ENCODE measurements at places on chromosomes 4 and X.

- DNase-seq = no peak
Observed at GRCh38 chr4:77505275-77505957, 100.2 kb upstream of the CXCL13 start.

DNA sequence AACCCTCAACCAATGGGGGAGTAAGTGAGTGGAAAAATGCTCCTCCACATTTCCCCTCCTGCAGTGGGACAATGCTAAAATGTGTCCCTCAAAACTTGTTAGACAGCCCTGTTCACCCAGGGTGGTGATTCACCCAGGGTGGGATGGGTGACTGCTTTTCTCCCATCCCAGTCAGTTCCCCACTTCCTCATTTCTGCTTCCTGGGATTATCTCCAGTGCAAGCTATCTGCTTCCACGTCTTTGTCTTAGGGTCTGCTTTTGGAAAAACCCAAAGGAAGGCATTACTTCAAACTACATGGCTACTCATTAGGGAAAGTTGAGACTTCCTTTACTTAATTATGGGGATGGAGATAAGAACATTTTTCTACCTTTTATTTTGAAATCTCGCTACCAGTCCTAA, 45.5 kb downstream of the ETNPPL start:
- DNase-seq = no peak

DNA sequence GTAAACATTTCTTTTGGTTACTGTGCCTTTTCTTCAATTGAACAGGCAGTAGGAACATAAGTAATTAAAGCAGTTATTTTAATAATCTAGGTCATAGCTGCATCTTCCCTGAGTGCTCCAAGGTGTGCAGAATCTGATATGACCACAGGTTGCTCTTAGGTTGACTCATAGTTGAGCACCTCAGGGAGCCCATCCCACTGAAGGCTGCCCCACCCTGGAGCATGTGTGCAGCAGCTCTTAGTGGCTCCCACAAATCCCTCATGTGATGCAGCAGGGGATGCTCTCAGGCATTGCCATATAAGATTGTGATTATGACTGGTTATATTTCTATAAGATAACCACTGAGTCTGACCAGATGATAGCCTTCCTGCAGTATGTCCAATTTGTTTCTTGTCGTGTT, 72.3 kb downstream of the ZNF518B start:
- DNase-seq = no peak

DNA sequence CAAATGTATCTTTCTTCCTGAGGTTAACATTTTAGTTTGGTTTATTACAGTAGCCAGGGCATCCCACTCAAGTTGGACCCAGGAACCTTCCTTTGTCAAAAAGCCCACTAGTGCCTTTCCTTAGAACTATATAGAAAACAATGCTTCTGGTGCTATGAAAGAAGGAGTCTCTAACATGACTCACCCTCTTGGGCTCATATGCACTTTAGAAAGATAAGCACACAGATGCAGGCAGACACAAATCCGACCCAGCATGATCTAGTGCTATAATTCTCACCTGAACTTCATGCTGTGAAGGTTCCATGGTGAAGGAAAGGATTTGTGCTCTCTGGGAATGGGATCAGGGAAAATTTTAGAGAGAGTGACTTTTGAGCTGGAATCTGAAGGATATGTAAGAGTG, 289.4 kb downstream of the ANKRD50 start:
- no peak for DNase-seq

- peak; percentile 65 for DNase-seq
Observed at GRCh38 chr4:184453365-184454160, 20.8 kb downstream of the IRF2 start.

- DNase-seq = no peak
Observed at GRCh38 chrX:2452317-2452784, 48.4 kb downstream of the DHRSX start.

DNA sequence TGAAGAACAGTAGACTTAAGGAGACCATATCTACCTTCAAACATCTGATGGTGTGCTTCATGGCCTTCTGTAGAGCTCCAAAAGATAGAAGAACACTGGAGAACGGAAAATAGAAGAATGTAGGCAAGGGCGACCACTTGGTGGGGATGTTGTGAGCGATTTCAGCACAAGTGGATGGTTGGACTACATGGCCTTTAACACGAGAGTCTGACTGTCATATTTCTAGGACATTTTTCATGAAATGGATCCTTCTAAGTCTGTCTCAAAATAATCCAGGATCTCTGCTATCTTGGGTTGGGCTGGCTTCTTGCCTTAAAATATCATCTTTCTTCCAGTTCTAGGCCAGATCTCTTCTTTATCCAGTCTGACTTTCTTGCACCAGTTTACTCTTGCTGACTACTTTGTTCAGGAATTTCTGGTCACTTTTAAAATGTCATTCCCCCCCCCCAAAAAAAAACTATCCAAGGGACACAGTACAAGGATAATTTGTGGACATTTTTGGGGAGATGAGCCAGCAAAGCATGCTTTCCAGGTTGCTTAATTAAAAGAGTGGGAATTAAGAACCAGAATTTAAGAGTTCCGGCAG, 1.2 kb upstream of the MID1IP1 start:
- DNase-seq = no peak

GRCh38 chr4:122117743-122118142, 34.4 kb upstream of the BLTP1 start:
- DNase-seq = no peak

- peak; percentile 48 for DNase-seq
Observed at GRCh38 chrX:153973127-153974002, 811 bp downstream of the TMEM187 start.

DNA sequence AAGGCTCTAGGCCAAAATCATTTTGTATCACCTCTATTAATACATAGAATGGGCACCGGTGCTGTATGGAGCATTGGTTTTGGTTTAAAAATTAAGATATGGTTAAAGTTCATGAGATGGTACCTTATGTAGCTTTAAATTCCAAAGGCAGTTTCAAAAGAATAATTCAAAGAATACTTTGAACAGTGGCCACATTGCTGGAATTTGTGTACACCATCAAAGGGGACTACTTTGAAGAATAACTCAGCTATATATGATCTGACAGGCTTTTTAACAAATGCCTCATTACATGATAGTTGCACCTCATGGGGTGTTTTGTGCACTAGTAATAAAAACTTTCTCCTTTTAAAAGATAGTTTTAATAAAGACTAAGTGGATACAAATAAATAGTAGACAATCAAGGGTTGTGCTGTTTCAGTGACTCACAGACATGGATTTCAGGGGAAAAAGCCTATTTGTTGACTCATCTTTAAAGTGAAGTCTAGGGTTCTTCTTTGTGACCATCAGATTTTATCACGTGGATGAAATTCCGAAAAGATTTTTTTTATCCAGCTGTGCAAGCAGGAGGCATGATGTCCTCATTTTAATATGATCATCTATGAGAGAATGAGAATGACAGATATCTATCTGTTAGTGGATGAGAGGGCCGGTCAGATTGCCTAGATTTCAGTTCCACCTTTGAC, 12.8 kb downstream of the MTM1 start:
- peak; percentile 77 for DNase-seq

- DNase-seq = no peak
Observed at GRCh38 chrX:72043636-72044035, 88.1 kb downstream of the RTL5 start.

DNA sequence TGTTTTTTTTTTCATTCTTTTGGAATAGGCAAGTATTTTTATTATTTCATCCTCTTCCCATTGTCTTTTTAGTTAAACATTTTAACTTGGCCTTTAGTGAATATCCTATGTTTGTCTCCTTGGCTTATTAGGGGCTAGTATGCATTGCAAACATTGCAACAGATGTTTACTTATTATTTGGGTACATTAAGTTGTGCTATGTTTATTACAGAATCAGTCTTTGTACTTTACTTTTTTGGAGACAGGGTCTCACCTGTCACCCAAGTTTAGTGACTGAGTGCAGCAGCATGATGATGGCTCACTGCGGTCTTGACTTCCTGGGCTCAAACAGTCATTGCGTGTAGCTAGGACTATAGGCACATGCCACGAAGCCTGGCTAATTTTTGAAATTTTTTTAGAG, 51.1 kb upstream of the NUDT6 start:
- DNase-seq = no peak

- DNase-seq = no peak
Observed at GRCh38 chr4:142406917-142407501, 439.1 kb downstream of the INPP4B start.

DNA sequence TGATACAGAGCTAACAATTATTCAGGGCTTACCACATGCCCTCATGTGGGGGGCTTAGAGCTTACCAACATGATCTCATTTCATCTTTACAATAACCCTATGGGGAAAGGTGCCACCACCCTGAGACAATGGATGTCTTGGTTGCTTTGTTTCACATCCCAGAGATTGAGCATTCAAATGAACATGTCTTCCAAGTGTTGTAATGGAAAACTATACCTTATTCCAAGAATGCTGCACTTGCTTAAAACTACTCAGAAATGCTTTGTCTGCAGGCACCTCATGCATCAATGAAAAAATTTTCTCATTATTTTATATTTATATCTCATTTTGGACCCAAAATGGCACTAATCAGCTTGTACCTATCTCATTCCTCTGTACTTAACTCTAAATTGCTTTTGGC, 34.6 kb downstream of the BCLAF3 start:
- DNase-seq = no peak

GRCh38 chrX:108053218-108053617, 8.4 kb downstream of the VSIG1 start:
- DNase-seq = no peak

GRCh38 chr4:154709550-154709949, 34.2 kb upstream of the LRAT start:
- DNase-seq = no peak

- DNase-seq = no peak
Observed at GRCh38 chr4:20288047-20288650, 36.4 kb downstream of the SLIT2 start.

DNA sequence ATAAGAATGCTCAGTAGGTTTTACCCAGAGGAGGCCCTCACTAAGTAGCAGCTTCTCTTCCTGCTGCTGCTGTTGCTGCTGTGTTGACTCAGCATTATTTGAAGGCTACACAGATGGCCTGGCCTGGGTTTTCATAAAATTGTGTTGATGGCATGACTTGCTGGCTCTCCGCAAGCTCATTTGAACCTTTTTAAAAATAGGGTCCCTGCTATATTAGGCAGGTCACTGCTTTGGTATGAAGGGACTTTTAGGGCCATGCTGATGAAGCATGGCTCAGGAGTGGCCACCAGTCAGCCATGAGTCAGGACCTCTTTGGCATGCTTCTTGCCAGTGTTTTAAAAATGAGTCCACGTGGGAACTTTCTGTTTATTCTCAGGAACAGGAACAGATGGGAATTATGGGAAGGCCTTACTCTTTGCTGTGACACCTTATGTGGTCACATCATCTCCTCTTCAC, 128.7 kb downstream of the MID1IP1 start:
- no peak for DNase-seq

- no peak for DNase-seq
Observed at GRCh38 chr4:120861852-120862251, 60.7 kb downstream of the PRDM5 start.

DNA sequence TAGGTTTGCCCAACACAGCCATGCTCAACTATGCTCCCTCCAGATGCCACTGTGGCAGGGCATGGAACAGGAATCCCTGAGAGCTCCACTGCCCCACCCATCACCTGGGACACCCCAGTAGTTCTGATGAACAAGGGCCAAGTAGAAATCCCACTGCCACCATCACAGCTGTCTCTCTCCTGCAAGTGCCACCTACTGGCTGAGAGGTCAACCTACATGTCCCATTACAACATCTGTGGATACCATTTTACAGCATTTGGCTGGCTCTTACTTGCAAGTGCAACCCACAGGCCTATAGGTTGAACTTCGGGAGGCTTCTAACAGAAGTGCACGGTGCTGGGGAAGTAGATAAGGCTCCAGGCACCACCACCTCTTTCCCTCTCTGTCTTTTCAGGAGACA, 142.5 kb downstream of the CXXC4 start:
- DNase-seq = no peak

GRCh38 chr4:76718831-76719230, 179.1 kb downstream of the SOWAHB start:
- DNase-seq = no peak

Measured in SW 1271 (cell line).